ENCODE measurements at places on chromosomes 7 and 10.

DNA sequence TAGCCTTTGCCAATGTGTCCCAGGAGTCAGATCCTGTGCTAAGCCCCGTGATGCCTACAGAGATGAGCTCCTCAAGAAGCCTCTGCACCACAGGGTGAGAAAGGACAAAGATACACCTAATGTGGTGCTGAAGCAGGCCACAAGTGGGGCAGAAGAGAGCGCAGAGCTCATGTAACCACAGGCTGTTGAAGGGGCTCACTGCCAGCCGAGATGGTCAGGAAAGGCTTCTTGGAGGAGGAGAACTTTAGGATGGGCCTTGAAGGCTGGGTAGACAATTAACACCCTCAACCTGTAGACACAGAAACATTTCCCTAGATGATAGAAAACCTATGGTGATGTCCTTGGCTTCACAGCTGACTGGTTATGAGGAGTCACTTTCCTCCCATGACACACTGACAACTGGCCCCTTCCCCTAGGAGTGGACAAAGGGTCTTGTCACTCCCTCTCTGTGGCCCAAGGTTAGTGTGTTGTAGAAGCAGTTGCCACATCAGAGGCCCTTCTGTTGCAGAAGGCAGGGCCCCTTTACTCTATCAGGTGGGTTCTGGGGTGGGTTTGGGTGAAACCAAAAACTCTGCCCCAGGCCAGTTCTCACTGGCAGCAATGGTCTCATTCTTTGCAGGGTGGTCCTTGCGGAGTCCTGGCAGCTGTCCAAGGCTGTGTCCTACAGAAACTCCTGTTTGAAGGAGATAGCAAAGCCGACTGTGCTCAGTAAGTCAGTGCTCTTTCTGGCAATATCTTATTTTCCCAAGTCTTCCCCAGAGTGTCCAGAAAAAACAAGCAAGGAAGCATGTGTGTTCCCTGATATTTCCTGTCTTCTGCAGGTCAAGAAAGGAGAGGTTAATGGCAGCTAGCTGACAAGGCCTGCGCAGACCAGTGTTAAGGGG is 69.2 kb downstream of the MINDY4 start:
- no peak for DNase-seq

DNA sequence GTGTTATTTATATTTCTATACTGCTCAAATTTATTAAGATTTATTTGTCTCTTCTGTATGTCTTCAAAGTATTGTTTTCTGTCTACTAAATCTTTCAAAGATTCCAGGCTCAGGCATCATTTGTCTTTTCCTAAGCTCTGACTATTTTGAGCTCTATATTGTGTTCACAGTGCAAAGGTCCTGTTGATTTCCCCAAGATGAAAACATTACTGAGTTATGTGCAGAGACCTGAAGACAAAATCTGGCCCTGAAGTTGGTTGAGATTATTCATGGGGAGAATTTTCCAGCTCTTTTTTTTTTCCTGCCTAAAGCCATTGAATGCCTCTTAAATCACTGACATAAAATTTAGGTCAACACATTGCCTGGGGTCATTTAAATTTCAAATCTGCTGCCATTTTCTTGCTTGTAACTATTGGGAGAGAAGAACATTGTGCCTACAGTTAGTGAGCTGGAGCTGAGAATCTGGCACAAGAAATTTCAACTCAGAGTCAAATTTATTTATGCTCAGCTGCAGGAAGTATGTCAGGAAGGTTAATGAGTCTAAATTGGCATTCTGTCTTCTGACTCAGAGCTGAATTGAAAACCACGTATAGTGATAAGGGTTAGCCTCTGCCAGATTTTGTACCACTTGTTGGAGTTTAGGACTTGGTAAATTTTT is 31.6 kb downstream of the CSTF2T start:
- no peak for DNase-seq

GRCh38 chr7:136900005-136900404 is 31.6 kb downstream of the CHRM2 start:
- DNase-seq, result no peak

DNA sequence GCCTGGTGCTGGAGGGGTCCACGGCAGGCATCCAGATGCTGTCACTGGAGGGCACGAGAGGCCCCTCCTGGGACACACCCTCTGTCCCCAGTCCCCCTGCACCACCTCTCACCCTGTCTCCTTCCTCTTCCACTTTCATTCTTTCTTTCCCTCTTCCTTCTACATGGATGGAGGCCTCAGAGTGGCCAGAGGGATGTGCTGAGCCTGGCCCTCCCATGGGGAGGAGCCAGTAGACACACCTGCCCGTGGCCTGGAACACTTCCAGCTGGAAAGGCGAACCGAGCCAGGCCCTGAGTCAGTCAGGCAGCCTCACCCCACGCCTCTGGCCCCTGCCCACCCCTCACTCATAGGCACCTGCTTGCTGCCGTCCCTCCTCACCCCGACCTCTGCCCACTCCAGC is 55.9 kb upstream of the MXI1 start:
- no peak for DNase-seq

GRCh38 chr10:113643183-113643582 is 20.7 kb downstream of the NRAP start:
- DNase-seq, result no peak

- DNase-seq, result no peak
Observed at GRCh38 chr7:1853986-1854865, 184.1 kb downstream of the ELFN1 start.

DNA sequence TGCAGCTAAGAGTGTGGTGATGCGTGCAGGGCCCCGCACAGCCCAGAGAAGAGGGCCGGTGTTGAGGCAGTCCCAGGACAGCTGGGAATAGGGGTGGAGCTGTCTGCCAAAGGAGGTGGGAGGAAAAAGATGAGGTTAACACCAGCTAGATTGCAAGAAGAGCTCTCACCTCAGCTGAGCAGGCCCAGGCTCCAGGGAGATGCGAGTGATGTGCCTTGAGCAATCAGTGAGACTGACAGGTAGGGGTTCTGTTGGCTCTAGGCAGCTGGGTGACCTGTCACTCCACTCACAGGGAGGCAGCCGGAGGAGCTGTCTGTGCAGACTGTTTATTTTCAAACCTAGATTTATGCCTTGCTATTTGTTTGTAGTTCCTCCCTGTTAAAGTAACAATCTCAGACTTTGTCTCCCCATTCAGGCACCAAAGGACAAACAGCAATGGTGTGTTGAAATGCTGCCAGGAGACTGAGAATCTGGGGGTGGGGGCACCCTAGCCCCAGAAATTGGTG is 205.1 kb upstream of the CXCL12 start:
- DNase-seq, result no peak

DNA sequence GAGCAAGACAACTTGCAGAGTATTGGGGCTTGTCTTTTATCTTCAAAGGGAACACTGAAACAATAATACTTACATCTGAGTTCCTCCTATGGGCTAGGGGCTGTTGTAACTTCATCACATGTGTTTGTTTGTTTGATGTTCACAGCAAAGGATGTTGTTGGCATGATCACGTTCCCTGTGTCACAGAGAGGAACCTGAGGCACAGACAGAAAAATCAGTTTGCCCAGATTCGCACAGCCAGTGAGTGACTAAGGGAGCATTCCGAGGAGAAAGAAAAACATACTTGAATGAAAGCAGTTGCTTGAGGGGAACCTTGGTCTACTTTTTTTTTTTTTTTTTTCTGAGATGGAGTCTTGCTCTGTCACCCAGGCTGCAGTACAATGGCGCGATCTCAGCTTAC is 87.2 kb upstream of the PFKP start:
- DNase-seq, result no peak

GRCh38 chr7:8425223-8425622 is 8.2 kb upstream of the NXPH1 start:
- no peak for DNase-seq

- DNase-seq, result no peak
Observed at GRCh38 chr7:106610996-106611886, 49.7 kb downstream of the CCDC71L start.

DNA sequence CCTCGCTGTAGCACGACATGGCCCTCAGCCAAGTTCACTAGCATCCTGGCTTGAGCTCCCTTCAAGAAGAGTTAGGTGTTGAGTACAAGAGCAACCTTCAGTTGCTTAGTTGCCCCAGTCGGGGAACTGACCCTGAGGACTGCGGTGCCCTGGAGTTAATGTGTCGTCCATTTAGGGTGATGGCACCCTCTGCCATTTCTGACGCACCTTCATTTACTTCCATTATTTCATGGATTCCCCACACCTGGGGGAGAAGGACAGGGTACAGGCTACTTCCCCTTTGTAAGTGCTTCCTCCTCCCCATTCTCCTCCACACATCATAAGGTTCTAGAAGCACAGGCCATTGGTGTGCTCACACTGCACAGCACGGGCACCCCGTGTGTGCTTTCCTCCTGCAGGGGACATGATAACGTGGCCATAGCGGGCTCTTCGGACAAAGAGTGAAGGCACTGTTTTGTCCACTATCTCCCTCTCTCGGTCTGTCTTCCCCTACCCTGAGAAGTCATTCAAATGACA is 1.8 kb downstream of the ALOX5 start:
- DNase-seq, result no peak

DNA sequence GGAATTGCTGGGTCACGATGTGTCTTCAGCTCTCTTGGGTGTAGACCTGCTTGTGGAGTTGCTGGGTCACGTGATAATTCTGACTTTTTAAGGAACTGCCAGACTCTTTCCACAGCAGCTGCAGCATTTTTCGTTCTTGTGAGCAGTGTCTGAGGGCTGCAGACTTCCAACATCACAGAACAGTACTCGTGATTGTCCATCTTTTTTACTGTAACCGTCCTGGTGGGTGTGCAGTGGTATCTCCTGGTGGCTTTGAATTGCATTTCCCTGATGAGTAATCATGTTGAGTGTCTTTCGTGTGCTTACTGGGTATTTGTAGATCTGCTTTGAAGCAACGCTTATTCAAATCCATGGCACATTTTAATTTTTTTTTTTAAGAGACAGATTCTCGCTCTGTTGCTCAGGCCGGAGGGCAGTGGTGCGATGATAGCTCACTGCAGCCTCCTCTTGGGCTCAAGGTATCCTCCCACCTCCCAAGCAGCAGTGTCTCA is 22.7 kb downstream of the INPP5A start:
- DNase-seq, result no peak

- DNase-seq, result no peak
Observed at GRCh38 chr7:98289333-98289875, 7.9 kb downstream of the BRI3 start.

GRCh38 chr7:8753355-8753754 is 319.9 kb downstream of the NXPH1 start:
- DNase-seq, result no peak

GRCh38 chr10:27815846-27816245 is 70.2 kb upstream of the MKX start:
- no peak for DNase-seq

DNA sequence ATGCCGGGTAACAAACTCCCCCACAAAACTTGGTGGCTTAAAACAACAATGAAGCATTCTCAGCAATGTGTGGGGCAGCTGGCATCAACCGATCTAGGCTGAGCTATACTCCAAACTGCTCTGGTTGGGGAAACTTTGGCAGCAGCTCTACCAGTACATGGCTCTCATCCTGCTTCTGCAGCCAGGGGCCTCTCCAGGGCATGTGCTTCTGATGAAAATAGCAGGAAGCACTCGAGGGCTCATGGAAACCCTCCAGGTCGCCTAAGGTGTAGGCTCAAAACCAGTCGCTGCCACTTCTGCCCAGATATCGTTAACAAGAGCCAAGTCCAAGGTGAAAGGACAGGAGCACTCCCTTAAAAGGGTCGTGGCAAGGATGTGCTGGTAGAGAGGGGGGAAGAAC is 134.1 kb downstream of the TEX36 start:
- no peak for DNase-seq

- DNase-seq, result no peak
Observed at GRCh38 chr7:141128931-141129330, 55.1 kb downstream of the TMEM178B start.

- DNase-seq, result no peak
Observed at GRCh38 chr7:106365252-106366005, 80.6 kb upstream of the NAMPT start.

GRCh38 chr10:96673318-96674099 is 46.8 kb downstream of the PIK3AP1 start:
- no peak for DNase-seq

GRCh38 chr7:80263821-80264220 is 129.2 kb downstream of the GNAI1 start:
- DNase-seq, result no peak

GRCh38 chr7:156309016-156309620 is 331.5 kb upstream of the RNF32 start:
- DNase-seq, result no peak

- DNase-seq, result no peak
Observed at GRCh38 chr10:127921753-127922145, 14.8 kb downstream of the PTPRE start.

DNA sequence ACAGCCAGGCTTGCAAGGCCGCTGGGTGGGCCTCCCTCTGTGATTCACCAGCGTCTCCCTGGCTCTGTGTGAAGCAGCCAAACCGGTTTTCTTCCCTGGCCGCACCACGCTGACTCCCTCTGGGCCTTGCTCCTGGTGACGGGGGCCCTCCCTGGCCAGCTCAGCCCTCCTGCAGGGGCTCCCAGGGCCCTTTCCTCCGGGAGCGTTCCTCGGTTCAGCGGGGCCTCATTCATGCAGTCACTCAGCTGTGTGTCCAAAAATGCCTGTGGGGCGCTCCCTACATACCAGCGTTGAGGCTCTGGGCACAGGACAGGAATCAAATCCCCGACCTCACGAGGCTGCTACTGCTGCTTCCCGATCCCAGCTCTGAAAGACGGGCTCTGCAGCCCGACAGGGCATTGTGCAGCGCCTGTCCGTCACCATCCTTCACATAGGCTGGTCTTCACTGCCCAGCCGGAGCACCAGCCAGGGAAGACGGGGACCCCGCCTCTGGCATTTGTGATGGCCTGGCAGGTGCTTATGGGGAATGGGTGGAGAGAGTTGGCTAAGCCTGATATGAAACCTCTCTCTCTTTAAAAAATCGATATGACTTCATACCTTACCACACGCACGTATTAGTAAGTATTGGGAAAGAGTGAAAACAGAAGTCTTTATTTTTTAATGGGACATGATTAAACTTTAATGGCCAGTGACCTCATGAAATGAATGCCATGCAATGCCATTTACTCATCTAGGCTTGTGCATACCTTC is 110.0 kb upstream of the SHH start:
- DNase-seq, result no peak

DNA sequence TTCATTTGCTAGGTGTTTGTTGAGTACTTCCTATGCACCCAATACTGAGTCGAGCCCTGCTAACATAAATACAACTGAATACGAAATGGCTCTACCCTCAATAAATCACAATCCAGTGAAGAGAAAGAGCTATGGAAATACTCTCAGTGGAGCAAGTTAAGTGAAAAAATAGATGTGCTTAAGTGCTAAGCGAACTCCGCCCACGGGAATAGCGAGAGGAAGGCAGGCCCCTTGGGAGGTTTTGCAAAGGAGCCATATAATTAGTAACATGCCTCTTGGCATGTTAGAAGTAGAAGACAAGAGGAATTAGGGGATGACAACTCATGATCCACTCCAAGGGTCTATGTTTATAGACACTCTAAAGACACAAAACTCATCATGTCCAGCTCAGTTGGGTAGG is 42.8 kb upstream of the TSPAN33 start:
- DNase-seq, result no peak

DNA sequence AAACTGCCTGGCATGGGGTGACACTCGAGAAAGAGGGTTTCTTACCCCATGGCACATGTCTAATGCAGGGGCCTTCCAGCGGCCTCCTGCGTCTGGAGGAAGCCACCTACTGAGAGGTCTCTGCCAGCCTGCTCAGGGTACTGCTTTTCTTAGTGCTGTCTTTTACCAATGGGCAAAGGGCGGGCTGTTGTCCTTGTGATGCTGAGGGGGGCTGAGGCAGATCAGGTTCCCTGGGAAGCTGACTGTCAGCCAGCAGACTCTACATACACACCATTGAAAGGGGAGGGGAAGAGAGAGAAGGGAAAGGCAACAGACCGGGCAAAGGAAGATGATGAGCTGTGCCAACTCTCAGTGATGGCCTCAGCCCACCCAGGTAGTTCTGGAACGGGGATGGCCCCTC is 48.7 kb downstream of the COL13A1 start:
- no peak for DNase-seq

- DNase-seq, result no peak
Observed at GRCh38 chr7:68722044-68722443, 876.2 kb upstream of the AUTS2 start.

All from activated CD4-positive, alpha-beta T cell treated with anti-CD3 and anti-CD28 coated beads for 24 hours (primary cell).